Stimulated activated CD4-positive, alpha-beta T cell treated with anti-CD3 and anti-CD28 coated beads, Interleukin-1b, Interleukin-23, amount 100 ng/mL, for 1 hour (primary cell): ENCODE measurements at places on chromosomes 1 and 21.

GRCh38 chr1:63319046-63320021 lies 3.0 kb upstream of the FOXD3 start:
- DNase-seq = no peak

DNA sequence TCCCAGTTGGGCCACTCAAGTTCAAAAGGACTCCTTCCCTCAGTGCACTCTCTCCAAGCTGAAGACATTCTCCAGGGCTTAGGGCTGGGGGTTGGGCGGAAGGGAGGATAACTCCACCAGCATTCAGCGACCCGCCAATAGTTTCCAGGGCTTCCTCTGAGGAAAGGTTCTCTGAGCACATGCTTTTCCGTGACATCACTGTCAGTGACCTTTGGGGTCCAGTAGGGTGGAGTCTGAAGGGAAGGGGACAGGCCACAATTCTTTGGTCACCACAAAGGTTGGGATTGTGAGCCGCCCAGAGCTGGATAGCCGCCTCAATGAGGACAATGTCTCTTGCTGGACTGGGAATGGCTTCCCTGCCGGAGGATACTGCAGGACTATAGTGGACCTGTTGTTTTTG lies 22.8 kb upstream of the RXRG start:
- no peak for DNase-seq

DNA sequence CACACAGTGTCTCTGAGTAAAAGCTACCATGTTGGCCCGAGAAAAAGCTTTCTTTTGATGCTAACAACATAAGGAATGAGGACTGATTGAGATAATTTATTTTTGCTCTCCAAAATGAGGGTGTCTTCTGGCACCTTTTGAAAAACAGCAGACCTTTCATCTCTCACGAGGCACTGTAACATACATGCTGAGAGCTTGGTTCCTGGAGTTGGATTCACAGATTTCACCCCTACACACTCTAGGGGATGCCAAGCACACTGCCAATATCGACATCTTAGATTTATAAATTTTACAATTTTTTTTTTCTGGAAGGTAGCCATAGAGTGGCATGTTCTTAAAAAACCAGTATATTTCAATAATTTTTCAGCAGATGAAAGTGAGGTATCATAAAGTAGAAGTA lies 408.3 kb downstream of the DSCAM start:
- no peak for DNase-seq

- no peak for DNase-seq
Measured at GRCh38 chr1:98559291-98559690, 102.2 kb upstream of the SNX7 start.

GRCh38 chr1:41842326-41842725 lies 76.4 kb downstream of the HIVEP3 start:
- DNase-seq = no peak

DNA sequence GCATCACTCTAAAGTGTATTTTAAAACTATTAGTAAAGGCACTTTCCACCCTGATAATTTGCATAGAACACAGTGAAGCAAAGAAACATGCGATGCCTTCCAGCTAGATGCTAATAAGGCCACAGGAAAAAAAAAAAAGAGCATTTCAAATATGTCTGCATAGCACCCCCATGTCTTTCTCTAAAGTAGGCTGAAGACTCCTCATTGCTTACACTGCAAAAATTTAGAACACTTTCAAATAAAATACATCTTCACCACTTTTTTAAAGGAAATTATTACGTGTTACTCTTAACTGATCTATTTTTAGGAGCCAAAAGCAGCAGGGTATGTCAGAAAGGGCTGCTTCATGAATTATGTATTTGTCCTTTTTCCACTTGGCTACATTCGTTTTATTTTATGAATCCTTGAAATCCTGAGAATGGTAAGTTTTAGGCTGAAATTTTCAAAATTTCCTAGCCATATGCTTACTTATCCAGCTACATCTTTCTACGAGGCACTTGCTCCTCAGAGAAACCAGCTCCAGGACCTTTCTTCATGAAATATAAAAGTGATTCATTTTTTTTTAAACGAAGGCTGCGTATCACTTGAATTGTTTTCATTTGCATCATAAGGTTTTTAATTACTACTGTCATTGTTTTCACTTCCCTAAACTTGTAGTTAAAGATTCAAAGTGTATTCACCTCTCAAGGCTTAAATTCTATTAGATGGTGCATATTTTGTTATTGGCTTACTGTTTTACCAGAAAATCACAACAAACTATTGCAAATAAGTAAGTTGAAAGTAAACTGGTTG lies 513.0 kb downstream of the PTPRC start:
- no peak for DNase-seq

DNA sequence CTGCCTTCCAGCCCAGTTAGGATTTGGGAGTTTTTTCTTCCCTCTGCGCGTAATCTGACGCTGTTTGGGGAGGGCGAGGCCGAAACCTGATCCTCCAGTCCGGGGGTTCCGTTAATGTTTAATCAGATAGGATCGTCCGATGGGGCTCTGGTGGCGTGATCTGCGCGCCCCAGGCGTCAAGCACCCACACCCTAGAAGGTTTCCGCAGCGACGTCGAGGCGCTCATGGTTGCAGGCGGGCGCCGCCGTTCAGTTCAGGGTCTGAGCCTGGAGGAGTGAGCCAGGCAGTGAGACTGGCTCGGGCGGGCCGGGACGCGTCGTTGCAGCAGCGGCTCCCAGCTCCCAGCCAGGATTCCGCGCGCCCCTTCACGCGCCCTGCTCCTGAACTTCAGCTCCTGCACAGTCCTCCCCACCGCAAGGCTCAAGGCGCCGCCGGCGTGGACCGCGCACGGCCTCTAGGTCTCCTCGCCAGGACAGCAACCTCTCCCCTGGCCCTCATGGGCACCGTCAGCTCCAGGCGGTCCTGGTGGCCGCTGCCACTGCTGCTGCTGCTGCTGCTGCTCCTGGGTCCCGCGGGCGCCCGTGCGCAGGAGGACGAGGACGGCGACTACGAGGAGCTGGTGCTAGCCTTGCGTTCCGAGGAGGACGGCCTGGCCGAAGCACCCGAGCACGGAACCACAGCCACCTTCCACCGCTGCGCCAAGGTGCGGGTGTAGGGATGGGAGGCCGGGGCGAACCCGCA lies at the start of gene PCSK9:
Gene PCSK9, plus strand, starts transcription at position 207 of the 741 bp plus-strand sequence. Its CDS starts 290 bp downstream, at position 497.
- DNase-seq = no peak
